ENCODE measurements at places on chromosomes 3 and 15.
A peak's percentile ranks its signal among the peaks of the same experiment; 100 is the strongest.

DNA sequence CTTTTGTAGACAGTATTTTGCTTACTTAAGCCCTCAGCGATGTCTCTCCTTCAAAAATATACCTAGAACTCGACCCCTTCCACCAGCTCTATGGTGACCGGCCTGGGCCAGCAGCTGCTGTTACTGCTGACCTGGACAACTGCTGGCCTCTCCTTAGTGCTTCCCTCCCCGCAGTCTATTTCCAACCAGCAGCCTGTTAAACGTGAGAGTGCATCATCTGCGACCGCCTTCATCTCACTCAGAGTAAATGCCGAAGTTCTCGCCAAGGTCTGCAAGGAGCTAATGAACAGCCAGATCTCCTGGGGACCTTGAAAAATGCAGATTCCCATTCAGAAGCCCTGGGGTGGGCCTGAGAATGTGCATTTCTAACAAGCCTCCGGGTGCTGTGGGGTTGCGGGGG, 86.7 kb downstream of the RPLP1 start:
- DNase-seq, result peak; percentile 22

DNA sequence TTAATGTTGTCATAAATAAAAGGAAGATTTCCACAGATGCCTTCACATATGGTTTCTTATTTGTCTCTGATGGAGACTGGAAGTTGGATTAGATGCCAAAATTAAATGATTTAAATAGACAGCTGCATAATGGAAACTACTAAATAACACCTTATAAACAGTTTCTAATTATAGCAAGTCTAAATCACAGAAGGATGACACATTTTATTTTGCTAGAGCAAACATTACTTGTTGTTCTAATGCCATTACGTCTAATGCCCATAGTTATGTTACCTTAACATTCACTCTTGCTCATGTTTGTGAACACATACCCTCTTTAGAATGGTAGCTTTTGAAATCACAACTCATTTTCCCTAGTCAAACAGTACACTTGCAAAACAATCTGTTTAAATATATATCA, 92.8 kb downstream of the ZIC4 start:
- DNase-seq, result no peak

DNA sequence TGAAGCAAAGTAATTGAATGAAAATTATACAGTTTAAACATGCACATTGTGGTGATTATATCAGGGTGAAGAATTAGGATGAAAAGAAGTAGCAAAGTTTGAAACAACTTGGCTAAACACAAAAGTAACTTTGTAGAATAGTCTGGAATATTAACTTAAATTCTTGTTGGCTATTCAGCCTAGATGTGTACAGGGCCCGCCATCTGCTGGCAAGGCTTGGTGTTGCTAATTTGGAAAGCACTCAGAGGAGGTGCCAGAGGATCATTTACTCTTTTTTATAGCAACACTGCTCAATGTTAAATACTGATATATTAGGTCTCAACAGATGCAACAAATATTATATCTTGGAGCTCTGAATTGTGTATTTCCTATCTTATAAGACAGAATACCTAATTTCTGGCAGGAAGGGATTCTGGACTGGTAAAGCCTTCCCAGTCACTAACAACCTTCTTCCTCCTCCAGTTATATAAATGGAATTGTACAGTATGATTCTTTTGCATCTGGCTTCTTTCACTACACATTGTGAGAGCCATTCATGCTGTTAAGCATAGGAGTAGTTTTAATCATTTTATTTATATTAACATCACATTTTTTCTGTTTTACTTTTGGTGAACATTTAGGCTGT, 36.1 kb downstream of the TTC23 start:
- DNase-seq, result peak; percentile 69

GRCh38 chr3:4751502-4752101, 227.6 kb upstream of the BHLHE40 start:
- DNase-seq, result peak; percentile 65

GRCh38 chr3:111858642-111859041, 423 bp upstream of the PHLDB2 start:
- no peak for DNase-seq

DNA sequence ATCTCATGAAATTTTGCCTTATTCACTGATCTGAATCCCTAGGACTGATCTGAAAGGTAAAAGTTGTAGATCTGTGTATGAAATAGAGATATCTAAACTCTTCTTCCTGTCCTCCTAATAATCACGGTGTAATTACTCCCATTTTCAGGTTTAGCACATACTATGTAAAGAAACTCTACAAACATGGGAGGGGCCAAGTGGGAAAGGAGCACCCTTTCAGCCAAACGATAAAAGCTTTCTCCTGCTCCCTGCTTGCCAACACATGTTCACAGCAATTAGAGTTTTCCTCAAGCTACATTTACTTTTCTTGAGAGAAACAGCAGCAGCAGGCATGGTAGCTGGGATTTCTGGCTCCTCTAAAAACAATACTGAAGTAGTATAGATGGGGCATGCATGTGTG, 71.6 kb downstream of the CHAC1 start:
- no peak for DNase-seq

DNA sequence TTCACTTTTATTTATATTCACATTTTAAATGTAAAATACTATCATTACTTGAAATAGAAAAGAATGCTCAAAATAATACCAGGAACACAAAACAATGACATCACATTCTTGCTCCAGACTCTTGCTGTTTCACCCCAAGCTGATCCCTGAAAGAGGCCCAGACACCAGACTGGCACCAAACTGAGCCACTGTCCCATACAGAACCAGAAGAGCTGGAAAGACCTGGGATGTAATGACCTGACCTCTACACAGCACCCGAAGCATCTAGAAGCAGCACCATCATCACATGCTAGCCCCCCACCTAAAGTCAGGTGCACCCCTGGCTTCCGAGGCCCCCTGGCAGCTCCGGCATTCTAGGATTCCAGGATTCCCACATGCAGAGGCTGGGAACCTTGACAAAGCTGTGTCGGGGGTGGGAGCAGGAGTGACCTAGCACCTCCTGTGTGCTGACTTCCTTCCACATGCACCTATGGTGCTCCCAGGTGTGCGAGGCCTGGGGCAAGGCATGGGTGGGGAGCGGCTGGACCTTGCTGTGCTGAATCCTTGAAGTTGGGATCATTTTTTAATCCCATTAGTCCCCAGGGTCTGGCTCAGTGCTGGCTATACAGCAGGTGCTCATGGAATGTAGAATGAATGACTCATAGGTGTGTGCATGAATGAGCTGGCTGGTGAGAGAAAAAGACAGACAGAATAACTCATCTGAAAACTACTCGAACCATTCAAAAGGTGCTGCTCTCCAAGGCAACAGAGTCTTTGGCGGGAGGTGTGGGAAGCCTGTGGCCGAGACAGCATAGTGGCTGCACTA, 144.7 kb upstream of the IQSEC1 start:
- no peak for DNase-seq

GRCh38 chr15:73346735-73347312, 21.9 kb downstream of the HCN4 start:
- peak; percentile 62 for DNase-seq

DNA sequence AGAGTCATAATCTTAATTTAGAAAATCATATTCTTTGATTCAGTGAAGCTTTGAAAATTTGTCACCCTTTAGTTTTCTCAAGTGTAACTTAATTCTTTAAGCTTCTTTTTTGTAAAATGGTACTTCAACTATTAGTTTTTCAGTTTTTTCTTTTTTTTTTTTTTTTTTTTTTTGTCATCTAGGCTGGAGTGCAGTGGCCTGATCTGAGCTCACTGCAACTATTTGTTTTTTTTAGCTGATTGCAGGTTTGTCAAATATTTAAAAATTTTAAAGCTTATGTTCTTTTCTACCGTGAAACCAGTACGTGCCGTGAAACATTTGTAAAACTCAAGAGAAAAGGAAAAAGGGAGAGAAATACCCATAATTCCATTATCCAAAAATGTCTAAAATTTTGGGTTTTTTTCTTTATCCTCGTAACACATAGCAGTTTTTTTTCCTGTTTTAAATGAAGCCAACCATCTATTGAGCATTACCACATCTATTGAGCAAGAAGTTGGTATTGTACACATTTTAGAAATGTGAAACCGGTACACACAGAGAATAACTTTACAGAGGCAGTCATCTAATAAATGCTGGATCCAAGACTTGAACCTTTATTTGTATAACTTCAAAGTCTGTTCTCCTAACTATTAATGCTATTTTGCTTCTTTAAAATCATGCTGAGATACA, 25.7 kb downstream of the ECT2 start:
- no peak for DNase-seq

GRCh38 chr15:77732514-77733335, 100.0 kb upstream of the LINGO1 start:
- no peak for DNase-seq

DNA sequence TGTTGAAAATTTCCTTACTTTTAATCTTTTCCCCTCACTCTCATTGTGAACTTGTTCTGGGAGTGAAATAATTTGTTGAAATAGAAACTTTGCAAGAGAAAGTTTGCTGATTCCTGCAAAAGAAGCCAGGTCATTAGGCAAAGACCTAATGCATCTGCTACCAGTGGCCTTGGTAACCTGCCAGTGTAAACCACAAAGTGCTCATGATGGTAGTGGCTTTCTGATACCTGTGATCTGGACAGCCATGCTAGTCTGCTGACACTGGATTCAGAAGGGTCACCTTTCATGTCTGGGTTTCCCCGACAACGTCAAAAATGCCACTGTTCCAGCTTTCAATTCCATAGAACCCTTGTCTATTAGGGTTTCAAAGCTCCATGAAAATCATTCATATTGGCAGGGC, 123.7 kb upstream of the MCTP2 start:
- DNase-seq, result no peak

Data from left hindlimb (tissue), 1 donor.